8988T (cell line): ENCODE measurements at places on chromosomes 1 and 21.
A peak's percentile ranks its signal among the peaks of the same experiment; 100 is the strongest.

GRCh38 chr1:230334447-230334837 lies 91.7 kb downstream of the PGBD5 start:
- DNase-seq: no peak

GRCh38 chr1:147717706-147718097 lies 42.7 kb downstream of the GJA5 start:
- no peak for DNase-seq

DNA sequence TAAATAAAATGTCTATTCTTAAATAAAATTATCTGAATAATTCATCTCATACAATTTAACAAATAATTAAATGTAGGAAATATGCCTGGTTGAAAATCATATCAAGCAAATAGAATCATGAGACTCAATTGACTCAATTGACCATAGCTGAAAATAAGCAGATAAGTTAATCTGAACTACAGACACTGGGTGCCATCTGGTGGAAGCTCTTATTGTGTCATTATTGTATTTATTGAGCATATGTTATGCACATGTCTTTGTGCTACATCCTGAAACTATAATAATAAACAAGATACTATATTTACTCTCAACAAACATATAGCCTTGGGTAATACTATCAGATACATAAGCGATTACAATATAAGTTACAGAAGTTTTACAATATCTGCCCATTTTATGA lies 41.0 kb downstream of the BRINP3 start:
- no peak for DNase-seq

DNA sequence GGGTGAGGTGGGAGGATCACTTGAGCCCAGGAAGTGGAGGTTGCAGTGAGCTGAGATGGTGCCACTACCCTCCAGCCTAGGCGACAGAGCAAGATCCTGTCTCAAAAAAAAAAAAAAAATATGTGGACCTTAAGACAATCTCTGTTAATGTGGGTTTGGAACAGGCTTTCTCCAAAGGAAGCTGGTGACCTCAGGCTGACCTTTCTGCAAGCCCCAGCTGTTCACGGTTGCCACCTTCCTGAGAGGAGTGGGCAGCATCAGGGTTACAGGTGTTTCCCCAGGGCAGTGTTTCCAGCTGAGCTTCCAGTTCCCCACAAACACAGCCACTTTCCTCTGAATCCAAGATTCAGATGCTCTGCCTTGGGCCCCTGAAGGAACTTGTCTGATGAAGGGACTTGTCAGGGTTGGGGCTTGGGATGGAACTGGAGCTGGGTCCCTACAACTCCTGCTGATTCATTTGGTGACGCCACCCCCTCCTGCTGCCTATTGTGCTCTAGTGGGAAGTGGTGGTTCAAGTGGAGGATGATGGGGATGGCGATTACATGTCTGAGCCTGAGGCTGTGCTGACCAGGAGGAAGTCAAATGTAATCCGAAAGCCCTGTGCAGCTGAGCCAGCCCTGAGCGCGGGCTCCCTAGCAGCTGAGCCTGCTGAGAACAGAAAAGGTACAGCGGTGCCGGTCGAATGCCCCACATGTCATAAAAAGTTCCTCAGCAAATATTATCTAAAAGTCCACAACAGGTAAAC lies 1.9 kb downstream of the ZBTB48 start:
- DNase-seq: peak; percentile 7

GRCh38 chr21:33841561-33841960 lies 74.0 kb downstream of the ATP5PO start:
- no peak for DNase-seq

GRCh38 chr1:45443580-45444446 lies 47.1 kb downstream of the TESK2 start:
- DNase-seq: no peak

GRCh38 chr1:90309806-90310205 lies 314.9 kb downstream of the ZNF326 start:
- DNase-seq: no peak

DNA sequence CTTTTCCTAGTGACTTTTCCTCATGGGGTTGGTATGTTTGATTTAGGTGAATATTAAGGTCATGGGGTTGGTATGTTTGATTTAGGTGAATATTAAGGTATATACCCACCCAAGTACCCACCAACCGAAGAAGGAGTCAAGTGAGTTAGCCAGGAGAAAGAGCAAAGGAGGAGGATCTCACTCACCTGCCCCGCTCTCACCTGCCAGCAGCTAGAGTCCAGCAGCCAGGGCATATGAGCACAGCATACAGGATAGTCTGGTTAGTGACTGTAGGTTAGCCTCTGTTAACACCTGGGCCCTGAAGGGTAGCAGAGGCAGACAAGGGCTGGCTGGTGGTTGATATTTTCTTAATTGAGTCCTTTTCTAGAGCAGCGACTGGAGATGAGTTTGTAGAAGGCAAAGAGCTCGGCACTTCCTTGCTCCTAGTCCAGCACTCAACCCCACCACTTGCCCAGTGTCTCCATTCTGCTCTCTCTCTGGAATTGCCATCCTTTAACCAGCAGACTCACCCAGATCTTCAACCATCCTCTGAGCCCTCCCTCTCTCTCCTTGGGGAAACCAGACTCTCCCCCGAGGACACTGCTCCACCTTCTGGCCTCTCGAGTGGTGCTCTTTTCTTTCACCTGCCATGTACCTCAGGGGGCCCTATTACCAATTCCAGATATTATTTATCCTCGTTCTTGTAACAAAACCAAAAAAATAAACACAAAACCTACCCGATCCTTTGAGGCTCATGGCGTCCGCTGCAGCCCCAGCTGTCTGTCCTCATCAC lies 16.3 kb upstream of the DESI2 start:
- no peak for DNase-seq

- DNase-seq: no peak
Observed at GRCh38 chr1:154901591-154901990, 31.5 kb upstream of the KCNN3 start.

DNA sequence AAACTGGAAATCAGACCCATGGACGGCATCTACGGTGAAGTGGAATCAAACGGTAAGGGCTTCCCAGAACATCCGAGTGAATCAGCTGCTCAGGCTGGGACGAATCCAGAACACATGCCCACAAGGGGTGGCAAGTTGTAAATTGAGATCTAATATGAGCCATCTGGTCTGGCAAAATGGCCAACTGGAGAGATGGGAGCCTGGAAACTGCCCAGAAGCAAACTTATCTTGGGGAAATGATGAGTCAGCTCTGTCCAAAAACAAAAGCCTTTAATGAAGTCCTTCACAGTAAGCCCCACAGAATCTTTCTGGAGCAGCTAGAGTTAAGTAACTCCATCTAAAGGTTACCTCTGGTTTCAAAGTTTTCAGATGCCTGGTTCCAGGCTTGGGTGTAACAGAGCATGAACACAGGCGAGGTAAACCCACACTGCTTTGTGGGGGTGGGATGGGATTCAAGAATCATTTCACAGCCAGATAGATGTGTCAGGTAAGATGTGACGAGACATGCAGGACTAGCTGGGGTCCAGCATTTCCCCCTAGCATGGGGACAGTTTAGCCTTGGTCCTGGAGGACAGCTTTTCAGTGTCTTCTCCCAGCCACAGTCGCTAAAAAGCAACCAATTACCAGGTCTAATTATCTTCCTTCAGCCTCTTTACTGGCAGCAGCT lies 10.5 kb upstream of the SRP9 start:
- no peak for DNase-seq

- no peak for DNase-seq
Observed at GRCh38 chr1:60972841-60973364, 109.5 kb upstream of the NFIA start.

DNA sequence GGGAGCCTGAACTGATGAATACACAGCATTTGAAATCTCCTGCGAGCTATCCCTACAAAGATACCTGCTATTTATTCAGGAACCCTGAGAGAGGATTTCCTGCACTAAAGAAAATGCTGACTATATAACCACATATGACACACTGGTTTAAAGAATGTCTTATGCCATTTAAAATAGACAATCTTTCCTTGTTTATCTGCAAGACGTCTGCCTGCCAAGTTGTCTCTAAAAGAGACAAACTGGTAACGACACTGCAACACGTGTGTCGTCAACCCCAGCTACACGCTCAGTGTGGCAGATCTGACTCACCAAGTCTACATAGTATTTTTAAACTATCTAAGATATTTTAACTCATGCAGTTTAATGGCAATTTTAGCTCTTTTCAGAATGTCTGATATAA lies 42.7 kb downstream of the APP start:
- DNase-seq: no peak

DNA sequence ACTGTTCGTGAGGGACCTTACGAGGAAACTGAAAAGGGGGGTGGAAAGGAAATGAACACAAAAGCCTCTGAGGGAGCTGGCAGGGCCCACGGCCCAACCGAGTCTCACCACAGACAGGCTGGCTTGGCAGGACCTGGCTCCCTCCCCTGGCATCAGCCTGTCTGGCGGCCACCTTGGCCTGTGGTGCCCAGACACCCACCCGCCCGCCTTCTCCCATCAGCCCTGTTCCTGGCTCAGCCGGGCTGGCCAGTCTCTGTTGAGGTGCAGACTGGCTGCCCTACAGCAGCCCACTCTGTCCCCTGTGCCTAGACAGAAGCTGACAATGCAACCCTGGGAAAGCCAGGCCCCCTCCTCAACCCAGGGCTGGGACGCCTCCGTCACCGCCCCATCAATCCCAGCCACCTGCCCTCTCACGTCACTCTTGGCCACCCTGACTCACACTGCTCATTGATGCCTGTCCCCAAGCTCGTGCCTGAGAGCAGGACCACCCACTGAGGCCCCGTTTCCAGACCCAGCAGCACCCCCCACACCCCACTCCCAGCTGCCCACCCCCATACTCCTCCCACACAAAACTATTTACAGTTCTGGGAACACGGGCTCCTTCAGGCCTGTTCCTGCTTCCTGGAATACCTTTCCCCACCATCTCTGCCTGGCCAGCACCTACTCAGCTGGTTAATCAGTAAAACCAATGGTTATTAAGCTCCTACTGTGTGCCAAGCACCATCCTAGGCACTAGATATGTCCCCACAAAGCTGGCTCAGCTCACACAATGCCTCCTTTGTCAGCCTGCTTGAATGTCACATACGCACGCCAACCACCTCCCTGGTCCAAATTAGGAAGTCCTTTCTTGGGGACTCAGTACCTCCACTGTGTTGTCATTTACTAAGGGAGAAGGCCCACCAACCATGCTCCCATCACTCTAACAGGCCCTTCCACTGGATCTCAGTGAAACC lies 22.7 kb downstream of the SDC3 start:
- no peak for DNase-seq

DNA sequence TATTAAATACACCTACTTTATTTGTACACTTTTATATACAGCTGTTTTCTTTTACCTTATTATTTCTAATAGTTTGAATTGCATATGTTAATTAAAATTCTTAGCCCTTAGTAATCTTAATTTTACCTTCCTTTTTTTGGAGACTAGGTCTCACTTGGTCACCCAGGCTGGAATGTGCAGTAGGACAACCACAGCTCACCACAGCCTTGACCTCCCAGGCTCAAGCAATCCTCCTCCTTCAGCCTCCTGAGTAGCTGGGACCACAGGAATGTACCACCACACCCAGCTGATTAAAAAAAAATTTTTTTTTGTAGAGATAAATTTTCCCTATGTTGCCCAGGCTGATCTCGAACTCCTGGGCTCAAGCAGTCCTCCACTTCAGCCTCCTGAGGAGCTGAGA lies 15.0 kb upstream of the SDC3 start:
- no peak for DNase-seq

DNA sequence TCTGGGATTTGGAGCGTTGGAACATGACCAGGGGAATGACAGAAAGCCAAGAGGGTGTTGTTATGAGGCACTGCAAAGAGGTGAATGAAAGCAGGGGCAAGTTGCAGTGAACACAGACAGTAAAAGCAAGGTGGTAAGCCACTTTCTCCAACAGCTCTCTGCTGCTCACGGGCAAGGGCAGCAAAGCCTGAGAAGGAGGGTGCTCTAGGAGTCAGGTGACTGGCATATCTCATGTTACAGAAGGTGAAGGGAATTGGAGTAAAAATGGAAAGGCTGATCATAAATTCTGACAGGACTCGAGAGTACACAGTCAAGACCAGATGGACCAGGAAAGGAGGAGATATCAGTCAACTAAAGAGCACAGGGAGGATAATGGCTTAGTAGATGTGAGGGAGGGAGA lies 14.5 kb downstream of the VAV3 start:
- DNase-seq: no peak

DNA sequence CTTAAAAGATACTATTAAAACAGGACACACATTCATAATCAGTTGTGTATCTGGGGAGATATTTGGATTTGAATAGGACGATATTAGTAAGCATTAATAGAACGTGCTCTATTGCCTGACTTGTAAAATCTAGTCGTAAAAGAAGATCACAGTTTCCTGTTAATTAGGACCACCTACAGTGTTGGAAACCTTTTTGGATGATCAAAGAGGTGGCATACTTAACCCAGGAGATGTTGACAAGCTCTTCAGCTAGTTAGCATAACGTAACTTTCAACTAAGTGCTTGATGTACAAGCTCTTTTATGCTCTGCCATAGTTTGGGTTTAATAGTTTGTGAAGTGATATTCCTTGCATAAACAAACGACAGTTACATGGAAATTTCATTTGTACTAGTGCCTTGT lies 293.3 kb upstream of the NR5A2 start:
- DNase-seq: no peak

- DNase-seq: no peak
Observed at GRCh38 chr21:28317177-28317950, 675.3 kb downstream of the LTN1 start.

DNA sequence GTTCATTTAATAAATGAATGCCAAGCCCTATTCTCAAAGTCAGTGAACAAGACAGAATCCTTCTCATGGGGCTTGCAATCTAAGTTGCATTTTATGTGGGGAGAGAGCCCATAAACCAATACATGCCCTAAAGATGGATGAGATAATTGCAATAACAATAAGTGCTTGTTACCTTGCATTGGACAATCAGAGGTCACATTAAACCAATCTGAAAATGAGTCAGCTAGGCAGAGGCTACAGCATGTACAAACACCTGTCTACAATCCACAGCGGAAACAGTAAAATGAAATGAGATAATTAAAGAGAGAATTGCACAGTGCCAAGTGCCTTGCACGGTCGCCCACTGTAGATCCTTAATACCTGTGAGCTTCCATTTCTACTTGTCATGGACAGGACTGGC lies 7.4 kb upstream of the IGFN1 start:
- no peak for DNase-seq
